ENCODE measurements at places on chromosomes 7 and 10.

- H3K27me3 ChIP-seq, result no peaks in the 10 kb centered on the region
- H3K27ac ChIP-seq, result no peak overlapping the region
- H3K4me3 ChIP-seq, result no peak overlapping the region
Measured at GRCh38 chr7:85776691-85777345, 590.0 kb upstream of the SEMA3D start.

- peak; percentile 19 for DNase-seq
- H3K27ac ChIP-seq, result no peak overlapping the region
- peaks cover 31% of the 10 kb centered on the region for H3K27me3 ChIP-seq
Measured at GRCh38 chr7:5557920-5558401, 134.3 kb upstream of the TNRC18 start.

GRCh38 chr7:116502201-116503096 is 2.9 kb downstream of the CAV2 start:
- no peak for DNase-seq
- H3K4me3 ChIP-seq, result peak overlapping the region; percentile 1
- peaks cover 20% of the 10 kb centered on the region for H3K4me1 ChIP-seq
- no peaks in the 10 kb centered on the region for H3K36me3 ChIP-seq
- peak overlapping the region; percentile 66 for H3K27ac ChIP-seq
- H3K27me3 ChIP-seq, result no peaks in the 10 kb centered on the region

GRCh38 chr10:69123306-69123746 is 652 bp upstream of the VPS26A start:
- H3K4me3 ChIP-seq, result peak overlapping the region; percentile 68
- H3K27me3 ChIP-seq, result no peaks in the 10 kb centered on the region
- H3K27ac ChIP-seq, result peak overlapping the region; percentile 77
- DNase-seq, result no peak
- H3K4me1 ChIP-seq, result peaks cover 9% of the 10 kb centered on the region

GRCh38 chr10:31041011-31041410 is 9.3 kb upstream of the ZNF438 start:
- no peaks in the 10 kb centered on the region for H3K36me3 ChIP-seq
- H3K27ac ChIP-seq, result no peak overlapping the region
- DNase-seq, result no peak
- no peak overlapping the region for H3K4me3 ChIP-seq
- no peaks in the 10 kb centered on the region for H3K4me1 ChIP-seq

DNA sequence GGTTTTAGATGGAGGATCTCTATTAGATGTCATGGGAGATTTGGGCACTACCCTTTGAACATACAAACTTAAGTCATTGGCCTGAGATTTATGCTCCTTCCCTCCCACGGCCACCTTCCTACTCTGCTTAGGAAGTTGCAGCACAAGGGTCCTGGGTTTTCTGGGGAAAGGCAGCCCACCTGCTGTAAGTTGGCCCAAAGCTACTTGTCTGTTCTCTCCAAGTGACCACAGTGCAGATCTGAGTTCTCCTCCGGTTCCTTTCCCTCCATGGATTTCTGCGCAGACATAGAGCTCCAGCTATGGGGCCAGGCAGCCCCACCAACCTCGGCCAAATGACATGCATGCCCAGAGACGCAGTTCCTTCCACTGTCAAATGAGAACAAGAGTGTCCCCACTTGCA is 12.8 kb upstream of the C10orf53 start:
- H3K27me3 ChIP-seq, result no peaks in the 10 kb centered on the region
- no peak overlapping the region for H3K4me3 ChIP-seq
- no peak overlapping the region for H3K27ac ChIP-seq
- no peak for DNase-seq

DNA sequence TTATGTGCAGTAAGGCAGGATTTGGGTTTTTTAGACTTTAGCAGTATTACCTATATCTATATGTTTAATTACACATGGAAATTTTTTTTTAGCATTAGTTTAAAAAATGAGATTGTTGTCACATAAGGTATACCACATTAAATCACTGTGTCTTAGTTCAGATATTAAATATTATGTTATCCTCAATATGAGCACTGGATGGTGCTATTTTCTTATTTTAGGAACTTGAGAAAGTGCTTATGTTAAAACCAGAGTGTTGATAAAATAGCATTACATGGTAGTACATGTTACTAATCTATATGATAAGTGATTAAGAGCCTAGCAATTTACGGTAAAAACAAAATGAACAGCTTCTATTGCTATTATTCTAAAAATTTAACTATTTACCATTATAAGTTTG is 28.8 kb downstream of the MIOS start:
- H3K27me3 ChIP-seq, result no peaks in the 10 kb centered on the region
- H3K4me3 ChIP-seq, result no peak overlapping the region
- H3K4me1 ChIP-seq, result no peaks in the 10 kb centered on the region
- no peak overlapping the region for H3K27ac ChIP-seq
- DNase-seq, result peak; percentile 35
- H3K36me3 ChIP-seq, result 0 out of 2 replicates have a peak, but pooled peaks cover 8% of the 10 kb centered on the region

GRCh38 chr10:97121041-97121440 is 64.7 kb downstream of the SLIT1 start:
- no peak overlapping the region for H3K4me3 ChIP-seq
- no peak overlapping the region for H3K27ac ChIP-seq
- H3K27me3 ChIP-seq, result peaks cover 22% of the 10 kb centered on the region
- no peaks in the 10 kb centered on the region for H3K36me3 ChIP-seq

DNA sequence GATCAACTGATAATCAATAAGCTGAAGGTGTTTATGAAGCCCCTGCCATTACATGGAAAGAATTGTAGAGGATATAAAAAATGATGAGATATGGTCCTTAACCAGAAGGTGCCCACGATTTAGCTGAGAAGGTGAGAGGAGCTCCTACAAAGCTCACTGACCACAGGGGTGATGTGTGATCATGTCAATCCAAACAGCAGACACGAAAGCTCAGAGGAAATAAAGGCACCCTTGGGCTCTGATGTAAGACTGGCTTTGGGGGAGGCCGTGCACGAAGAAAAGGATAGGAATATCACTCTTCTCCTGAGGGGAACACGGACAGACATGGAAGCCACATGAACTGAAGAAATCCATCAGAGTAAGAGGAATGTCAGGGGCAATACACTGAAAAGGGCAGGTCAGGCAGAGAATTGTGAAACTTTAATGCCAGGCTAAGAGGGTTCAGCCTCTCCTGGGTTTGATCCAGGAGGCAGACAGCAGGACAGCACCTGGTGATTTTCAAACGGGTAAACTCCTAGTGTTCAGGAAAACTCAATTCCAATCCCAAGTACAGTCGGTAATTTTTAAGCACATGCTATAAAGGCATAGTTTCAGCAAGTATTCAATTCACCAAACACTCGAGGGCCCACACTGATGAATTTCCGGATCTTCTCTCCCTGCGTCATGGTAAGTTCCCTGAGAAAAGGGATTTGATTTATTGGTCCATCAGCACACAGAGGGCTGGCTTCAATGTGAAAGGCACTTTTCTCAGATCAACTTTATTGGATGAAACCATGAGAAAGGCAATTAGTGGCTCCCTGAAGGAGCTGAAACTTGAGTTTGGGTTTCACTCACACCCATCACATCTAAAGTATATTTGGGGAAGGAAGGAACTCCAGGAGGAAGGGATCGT is 163.8 kb downstream of the PRPF18 start:
- no peak overlapping the region for H3K27ac ChIP-seq
- peaks cover 7% of the 10 kb centered on the region for H3K4me1 ChIP-seq
- H3K4me3 ChIP-seq, result no peak overlapping the region
- H3K36me3 ChIP-seq, result no peaks in the 10 kb centered on the region
- H3K27me3 ChIP-seq, result no peaks in the 10 kb centered on the region
- DNase-seq, result no peak

- no peaks in the 10 kb centered on the region for H3K27me3 ChIP-seq
- no peak for DNase-seq
- no peak overlapping the region for H3K27ac ChIP-seq
- no peak overlapping the region for H3K4me3 ChIP-seq
- H3K4me1 ChIP-seq, result no peaks in the 10 kb centered on the region
Measured at GRCh38 chr7:15158141-15158810, 255.7 kb upstream of the DGKB start.

GRCh38 chr10:132383101-132383500 is 13.9 kb upstream of the PWWP2B start:
- no peak overlapping the region for H3K27ac ChIP-seq
- DNase-seq, result no peak

DNA sequence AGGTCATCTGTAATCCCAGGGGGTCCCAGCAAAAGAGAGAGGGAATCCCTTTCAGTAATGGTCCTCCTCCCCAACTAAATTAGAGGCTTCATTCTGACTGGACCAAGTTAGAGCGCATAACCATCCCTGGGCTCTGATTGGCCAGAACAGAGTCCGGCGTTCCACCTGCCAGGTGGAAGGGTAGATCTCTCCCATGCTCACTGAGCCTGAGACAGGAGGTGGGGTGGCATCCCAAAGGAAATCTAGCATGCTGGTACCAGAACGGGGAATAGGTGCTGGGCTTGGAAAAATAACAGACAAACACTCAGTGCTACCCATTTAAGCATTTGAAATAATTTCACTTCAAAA is 21.0 kb upstream of the TSPAN33 start:
- peak overlapping the region; percentile 95 for H3K27ac ChIP-seq
- peaks cover 41% of the 10 kb centered on the region for H3K4me1 ChIP-seq
- H3K4me3 ChIP-seq, result peak overlapping the region; percentile 38
- no peak for DNase-seq

DNA sequence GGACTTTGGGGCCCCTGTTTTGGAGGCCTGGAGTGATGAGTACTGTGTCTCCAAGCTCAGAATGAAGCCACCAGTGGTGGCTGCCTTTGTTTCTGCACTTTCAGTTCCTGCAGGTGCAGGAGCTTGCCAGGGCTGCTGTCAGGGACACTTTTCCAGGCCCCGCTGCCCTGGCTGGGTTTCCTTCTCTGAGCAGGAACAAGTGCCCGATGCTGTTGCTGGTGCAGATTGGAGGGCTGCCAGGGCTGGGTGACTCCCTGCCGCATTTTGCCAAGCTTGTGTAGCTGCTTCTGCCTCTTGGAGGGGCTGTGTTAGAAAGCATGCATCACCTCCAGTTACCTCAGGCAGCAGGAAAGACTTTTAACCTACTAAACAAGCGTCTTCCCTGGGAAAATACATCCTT is 211.1 kb downstream of the MGMT start:
- no peaks in the 10 kb centered on the region for H3K27me3 ChIP-seq
- no peak for DNase-seq
- no peaks in the 10 kb centered on the region for H3K4me1 ChIP-seq

DNA sequence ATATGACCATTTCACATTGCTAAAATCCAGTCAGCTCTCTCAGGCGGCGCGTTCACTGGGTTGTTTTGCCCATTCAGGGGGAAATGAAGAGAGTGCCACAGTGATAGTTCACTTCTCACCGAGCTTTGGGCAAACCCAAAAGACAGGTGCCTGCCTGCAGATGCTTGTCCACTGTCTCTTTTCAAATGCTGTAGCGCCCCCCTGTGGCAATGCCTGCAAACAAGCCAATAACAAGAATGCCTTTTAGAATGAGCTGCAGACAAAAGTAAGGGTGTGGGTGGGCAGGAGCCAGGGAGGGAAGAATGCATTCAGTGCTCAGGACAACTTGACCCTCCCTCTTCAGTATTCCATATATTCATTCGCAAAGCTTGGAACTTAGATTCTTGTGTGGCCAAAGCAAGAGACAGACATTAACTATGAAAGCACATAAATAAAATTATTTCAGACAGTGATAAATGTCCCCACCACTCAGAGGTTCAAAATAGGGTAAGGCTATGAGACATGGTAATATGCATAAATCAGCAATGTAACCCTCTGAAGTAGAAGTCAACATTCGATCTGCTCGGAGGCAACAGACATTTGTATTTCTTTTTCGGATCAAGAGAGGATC is 86.9 kb downstream of the JAZF1 start:
- H3K4me1 ChIP-seq, result peaks cover 11% of the 10 kb centered on the region
- H3K36me3 ChIP-seq, result no peaks in the 10 kb centered on the region
- no peaks in the 10 kb centered on the region for H3K27me3 ChIP-seq

DNA sequence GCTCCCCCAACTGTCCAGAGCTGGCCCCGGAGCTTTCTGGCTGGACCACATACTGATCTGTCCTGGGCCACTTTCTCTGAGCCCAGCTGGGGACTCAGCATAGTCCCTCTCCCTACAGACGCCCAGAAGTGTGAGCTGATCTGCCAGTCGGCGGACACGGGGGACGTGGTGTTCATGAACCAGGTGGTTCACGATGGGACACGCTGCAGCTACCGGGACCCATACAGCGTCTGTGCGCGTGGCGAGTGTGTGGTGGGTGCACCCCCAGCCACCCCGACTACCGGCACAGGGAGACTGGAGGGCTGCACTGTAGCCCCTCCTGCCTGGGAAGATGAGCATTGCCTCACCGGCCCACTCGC is 41.8 kb downstream of the TBATA start:
- H3K27me3 ChIP-seq, result no peaks in the 10 kb centered on the region
- no peak overlapping the region for H3K4me3 ChIP-seq
- H3K4me1 ChIP-seq, result no peaks in the 10 kb centered on the region
- H3K36me3 ChIP-seq, result no peaks in the 10 kb centered on the region
- DNase-seq, result no peak

- no peak overlapping the region for H3K4me3 ChIP-seq
- DNase-seq, result peak; percentile 39
- peaks cover 12% of the 10 kb centered on the region for H3K4me1 ChIP-seq
- H3K36me3 ChIP-seq, result no peaks in the 10 kb centered on the region
Measured at GRCh38 chr10:70967591-70968587, 79.5 kb upstream of the PCBD1 start.

GRCh38 chr7:158107806-158108205 is 479.8 kb downstream of the PTPRN2 start:
- peaks cover 17% of the 10 kb centered on the region for H3K4me1 ChIP-seq
- peaks cover 4% of the 10 kb centered on the region for H3K27me3 ChIP-seq
- H3K27ac ChIP-seq, result no peak overlapping the region
- no peak overlapping the region for H3K4me3 ChIP-seq
- no peaks in the 10 kb centered on the region for H3K36me3 ChIP-seq

DNA sequence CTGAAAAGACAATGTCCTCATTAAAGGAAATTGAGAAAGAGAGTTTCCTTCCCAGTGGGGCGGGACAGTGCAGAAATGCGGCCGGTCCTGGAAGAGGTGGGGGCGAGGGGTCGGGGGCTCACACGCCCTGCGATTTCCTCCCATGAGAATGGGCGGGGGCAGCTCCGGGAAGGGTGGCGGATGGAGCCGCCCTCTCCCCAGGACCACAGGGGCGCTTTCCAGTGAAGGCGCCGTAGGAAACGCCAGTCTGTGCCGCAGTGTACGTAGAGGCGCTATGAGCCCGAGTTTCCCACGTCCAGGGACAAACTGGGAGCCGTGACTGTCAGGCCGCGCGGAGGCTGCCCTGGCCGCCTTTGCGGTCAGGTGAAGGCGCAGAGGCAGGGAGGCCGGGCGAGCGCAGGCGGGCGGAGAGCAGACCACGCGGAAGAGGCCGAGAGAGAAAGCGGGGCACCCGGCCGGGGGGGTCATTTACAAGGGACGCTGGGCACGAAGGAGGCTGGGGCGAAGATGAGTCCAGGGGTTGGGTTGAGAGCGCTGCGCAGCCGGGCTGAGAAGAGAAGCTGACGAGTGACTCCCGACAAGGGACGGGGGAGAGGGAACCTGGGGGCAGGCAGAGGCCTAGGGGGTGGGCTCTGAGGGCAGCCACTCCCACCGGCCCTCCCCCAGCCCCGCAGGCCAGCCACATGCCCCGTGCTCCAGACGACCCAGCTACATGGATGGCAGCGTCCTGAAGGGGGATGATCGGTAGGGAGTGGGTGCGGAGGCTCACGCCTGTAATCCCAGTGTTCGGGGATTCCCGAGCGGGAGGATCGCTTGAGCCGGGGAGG is 45.0 kb downstream of the ALOX5 start:
- DNase-seq, result peak; percentile 83
- no peaks in the 10 kb centered on the region for H3K36me3 ChIP-seq
- H3K27ac ChIP-seq, result peak overlapping the region; percentile 100
- no peaks in the 10 kb centered on the region for H3K27me3 ChIP-seq
